ENCODE measurements at places on chromosomes 7 and 10. TPM values are rescaled to one million over a fixed set of nuclear protein-coding genes. Genes with fewer than 3 reads are reported as not detected.

SGMS1 gene
- polyA plus RNA-seq: 21.2 TPM

DNA sequence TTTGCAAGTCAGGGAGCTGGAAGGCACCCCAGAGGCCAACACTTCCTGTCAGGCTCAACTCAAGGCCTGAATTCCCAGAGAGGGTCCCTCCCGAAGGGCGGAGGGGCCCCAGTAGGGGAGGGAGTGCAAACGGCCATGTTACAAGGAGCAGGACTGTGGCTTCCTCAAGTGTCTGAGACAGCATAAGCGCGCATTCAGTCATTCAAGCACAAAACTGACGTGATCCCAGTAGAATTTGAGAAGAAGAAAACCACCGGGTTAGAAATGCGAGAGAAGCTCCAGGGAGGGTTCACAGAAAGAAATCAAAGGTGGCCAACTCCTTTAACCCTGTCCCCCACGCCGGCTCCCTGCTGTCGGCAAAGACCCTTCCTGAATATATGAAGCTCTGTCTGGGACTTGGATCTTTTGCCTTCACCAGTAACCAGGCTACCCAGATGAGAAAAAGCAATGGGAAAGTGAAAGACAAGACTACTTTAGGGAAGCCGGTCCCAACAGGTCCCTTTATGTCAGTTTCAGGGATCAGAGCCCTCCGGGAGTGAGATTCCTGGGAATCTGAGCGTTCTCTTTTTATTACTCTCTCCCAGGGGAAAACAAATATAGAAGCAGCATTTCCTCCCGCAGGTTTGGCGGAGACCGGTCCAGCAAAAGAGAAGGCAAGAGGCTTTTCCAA lies 1.3 kb downstream of the AFAP1L2 start:
- DNase-seq: no peak

ZNF282 gene
- polyA plus RNA-seq: 20.1 TPM

DNA sequence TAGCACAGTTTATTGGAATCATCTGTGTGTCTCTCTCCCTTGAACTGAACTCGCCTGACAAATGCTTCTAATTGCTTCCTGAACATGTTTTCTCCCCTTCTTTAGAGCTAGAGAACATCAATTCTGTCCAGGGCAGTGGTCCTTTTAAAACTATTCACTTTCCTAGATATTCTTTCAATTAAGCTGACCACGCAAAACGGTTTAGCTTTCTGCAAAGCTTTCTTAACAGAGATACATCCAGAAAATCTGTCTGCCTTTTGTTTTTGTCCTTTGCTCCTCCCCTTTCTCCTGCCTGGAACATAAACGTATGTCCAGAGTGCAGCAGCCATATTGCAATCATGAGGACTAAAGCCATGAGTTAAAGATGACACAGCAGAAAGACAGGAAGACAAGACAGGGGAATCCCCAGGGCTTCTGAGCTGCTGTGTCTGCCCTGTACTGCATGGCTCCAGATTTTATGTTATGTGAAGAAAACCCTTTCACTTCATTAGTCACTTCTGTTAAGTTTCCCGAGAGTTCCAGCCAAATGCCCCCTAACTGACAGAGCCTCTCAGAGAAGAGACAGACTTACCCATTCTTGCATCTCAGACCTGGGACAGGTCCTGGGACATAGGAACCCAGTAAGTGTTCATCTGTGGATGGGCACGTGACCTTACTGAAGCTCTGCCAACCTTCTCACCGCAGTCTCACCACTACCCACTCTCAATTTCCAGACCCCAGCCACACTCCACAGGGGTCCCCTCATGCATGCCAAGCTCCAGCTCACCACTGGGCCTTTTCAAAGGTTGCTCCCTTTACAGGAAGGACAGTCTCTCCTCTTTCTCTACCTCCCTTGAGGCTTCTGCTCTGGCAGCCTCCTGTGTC lies 35.0 kb upstream of the CPXM2 start:
- no peak for DNase-seq

DNA sequence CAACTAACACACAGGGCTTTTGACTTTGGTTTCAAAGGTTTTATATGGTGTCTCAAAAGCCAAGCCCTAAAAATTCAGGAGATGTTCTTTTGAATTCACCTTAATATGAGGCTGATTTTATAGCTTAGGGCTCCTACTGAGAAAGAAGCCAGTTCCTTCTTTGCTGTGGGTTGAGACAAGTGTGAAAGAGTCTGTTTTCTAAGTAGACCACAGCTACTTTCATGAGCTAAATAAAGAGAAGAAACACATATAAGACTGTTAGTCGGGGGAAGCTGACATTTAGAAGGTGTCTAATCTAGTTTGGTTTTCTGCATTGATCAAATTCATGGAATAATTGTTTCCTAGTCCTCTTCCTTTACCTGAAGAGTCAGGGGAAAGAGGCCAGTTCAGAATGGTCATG lies 332.1 kb upstream of the CELF2 start:
- no peak for DNase-seq

DNA sequence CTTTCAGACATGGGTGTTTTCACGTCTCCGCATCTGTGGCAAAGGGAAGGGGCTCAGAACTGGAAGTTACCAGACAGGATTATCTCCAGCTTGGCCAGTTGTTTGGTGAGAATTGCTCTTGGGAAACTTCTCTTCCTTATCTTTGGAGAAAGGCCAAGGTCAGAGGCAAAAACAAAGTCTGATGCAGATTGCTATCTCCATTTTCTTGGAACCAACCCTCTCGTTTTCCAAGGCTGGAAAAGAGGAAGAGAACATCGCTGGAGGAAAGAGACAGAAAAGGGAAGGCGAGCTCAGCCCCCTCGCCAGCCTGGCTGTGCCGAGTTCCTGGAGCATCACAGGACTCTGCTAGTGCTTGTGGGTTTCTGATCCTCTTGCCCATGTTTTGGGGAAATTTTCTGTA lies 396.8 kb upstream of the SHH start:
- DNase-seq: no peak

GRCh38 chr10:18438361-18439126 lies 212.8 kb downstream of the NSUN6 start:
- DNase-seq: no peak

ZNF438 gene
- polyA plus RNA-seq: 11.5 TPM

GRCh38 chr7:107692501-107692900 lies 31.9 kb downstream of the SLC26A4 start:
- DNase-seq: no peak

GBF1 gene
- 22.9 TPM for polyA plus RNA-seq

- no peak for DNase-seq
Measured at GRCh38 chr7:110568388-110568787, 522.5 kb upstream of the LRRN3 start.

GRCh38 chr7:128003787-128004186 lies 27.4 kb downstream of the LRRC4 start:
- no peak for DNase-seq

- DNase-seq: no peak
Measured at GRCh38 chr10:34126371-34127151, 688.5 kb downstream of the PARD3 start.

DNA sequence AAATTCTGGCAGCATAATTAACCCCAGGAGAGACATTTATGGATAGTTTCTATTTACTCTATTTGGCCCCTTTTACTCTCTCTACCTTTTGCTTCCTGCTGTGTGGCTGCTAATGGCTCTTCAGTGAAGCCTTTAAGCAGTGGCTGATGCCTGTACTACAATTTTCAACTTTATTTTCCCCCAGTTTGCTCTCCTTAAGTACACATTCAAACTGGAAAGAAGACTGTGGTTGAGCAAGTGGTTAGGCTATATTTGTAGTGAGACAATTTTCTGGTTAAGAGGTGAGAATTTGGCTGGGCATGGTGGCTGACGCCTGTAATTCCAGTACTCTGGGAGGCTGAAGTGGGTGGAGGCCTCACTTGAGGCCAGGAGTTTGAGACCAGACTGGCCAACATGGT lies 8.5 kb upstream of the RSBN1L start:
- DNase-seq: no peak

SPDYE1 gene
- polyA plus RNA-seq: not detected

A1CF gene
- polyA plus RNA-seq: 0.08 TPM

DNA sequence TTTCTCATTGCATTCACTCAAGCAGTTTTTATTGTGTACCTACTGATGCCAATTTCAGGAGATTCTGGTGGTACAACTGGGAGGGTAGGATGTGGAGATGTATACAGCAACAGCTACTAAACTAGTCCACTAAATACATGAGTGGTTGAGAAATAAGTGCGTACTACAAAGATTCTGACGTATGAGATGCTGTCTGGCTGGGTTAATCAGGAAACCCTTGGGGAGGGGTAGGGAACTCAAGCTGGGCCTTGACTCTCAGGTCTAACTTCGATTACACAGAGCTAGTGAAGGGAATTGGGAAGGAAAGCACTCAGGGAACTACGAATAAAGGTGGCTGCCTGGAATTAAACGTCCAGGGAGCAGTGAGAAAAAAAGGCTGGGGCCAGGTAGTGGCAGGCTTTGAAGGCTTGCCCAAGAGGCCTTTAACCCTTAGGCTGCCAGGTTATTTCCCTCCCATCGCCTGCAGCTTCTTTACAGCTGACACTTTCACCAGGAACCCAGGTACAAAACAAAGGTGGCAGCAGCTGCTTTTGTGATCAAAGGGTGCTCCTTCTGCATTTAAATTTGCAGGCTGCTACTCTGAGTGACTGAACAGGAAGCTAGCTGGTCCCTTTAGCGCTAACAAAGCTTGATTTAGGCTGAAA lies 3.2 kb downstream of the MMS19 start:
- no peak for DNase-seq

DNA sequence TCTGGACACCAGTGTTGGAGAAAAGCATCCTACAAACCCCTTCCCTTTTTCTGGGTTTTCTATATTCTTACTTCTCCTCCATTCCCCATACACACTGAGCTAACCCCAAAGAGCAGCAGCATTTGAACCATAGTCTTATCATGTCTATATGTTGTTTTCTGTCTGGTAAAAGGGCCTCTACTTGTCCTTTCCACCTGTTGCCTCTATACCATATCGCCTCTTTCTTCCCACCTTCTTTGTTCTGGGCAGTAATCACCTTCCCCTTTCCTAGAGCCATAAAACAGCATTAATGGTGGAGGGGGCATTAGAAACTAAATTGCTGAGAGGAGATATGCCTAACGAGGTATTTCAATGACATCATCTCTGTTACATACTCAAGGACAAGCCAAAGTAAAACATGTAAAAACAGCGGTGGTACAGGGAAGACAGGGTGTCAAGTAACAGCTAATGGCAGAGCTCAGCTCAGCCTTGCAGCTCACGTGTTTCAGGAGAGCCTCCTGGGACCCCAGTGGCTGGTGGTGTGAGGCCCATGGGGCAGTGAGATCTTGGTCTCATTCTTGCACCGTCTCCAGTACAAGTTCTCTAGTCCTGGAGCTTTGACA lies 20.6 kb downstream of the NPY start:
- DNase-seq: no peak

GRCh38 chr10:116150606-116151005 lies 122.4 kb downstream of the GFRA1 start:
- DNase-seq: no peak

- no peak for DNase-seq
Measured at GRCh38 chr10:1896153-1896552, 158.8 kb upstream of the ADARB2 start.

DNA sequence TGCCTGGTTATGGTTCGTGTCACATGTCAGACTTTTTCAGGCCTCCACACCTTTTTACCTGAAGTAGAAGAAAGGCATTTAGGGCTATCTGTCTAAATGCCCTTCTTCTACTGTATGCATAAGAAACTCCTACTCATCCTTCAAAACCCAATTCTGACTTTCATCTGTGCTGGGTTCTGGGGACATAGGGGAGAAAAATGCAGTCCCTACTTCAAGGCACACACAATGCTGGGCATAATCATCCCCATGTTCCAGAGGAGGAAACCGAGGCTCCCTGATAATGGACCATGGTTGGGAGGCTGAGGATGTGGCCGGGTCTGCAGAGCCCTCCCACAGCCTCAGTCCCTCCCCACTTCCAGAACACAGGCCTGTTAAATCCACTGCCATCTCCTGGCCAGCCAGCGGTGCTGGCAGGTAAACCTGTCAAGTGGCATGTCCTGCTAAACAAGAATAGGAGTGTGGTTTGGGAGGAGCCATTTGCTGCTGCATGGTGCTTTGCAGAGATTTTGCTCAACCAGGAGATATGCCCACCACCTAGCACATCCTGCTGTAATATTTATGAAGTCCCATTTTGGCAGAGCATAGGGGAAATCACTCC lies 32.0 kb downstream of the GRID1 start:
- DNase-seq: no peak

- DNase-seq: no peak
Measured at GRCh38 chr7:45914911-45915310, 6.2 kb downstream of the IGFBP3 start.

- DNase-seq: no peak
Measured at GRCh38 chr7:34949361-34949760, 87.9 kb downstream of the DPY19L1 start.

DNA sequence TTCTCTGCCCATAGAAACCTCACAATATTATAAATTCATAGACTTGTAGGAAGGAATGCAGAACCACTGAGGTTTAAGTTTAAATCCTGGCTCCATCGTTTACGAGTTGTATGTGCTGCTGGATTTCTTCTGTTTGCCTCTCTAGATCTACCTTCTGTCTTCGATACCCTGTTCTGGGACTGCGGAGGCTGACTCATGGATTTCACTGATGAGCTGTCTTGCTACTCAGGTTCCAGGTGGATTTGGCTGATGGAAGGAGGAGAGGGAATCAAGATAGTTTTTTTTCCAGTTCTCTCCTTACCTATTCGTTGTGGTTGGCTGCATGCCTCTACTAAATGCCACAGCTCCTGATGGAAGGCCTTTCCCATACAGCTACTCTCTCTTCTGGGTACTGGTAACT lies 375.8 kb downstream of the REEP3 start:
- DNase-seq: no peak

DNA sequence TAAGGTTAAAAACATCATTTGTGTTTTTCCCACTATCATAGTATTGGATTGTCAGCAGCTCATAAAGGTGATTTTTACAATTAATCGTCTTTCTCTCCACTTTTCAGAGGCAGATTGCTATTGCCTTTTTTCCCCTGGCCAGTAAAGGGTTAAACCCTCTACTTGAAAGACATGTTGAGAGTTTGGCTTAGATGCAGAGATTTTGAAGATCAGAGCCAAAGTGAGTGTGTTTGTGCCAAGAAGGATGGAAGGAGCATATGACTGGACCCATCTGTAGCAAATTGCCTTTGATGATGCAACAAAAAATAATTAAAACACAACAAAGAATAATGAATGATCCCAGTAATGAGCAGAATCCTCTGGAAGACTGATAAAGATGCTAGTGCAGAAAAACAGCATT lies 373.1 kb downstream of the MALRD1 start:
- no peak for DNase-seq

INSIG1 gene
- polyA plus RNA-seq: 38.1 TPM

- no peak for DNase-seq
Measured at GRCh38 chr10:35004651-35005050, 85.5 kb downstream of the CUL2 start.

DNA sequence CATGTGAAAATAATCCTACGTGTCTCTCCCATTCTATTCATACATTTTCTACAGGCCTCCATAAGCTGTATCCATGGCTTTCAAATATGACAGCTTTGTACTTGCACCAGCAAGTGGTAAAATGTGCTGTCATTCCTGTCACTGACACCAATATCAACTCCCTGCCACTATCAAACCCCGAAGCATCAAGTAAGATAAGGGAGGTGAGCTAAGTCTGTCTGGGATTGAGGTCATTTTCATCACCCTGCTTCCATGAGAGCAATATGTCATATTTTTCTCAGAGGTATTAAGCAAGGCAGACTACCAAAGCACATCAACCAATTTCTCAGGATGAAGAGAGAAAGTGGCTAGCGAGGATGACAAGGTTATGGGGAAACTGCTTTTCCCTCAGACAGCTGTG lies 11.1 kb downstream of the GPR22 start:
- DNase-seq: no peak

All from urinary bladder (tissue), 4 donors.